ENCODE measurements at places on chromosomes 6 and 20.
A peak's percentile ranks its signal among the peaks of the same experiment; 100 is the strongest.

DNA sequence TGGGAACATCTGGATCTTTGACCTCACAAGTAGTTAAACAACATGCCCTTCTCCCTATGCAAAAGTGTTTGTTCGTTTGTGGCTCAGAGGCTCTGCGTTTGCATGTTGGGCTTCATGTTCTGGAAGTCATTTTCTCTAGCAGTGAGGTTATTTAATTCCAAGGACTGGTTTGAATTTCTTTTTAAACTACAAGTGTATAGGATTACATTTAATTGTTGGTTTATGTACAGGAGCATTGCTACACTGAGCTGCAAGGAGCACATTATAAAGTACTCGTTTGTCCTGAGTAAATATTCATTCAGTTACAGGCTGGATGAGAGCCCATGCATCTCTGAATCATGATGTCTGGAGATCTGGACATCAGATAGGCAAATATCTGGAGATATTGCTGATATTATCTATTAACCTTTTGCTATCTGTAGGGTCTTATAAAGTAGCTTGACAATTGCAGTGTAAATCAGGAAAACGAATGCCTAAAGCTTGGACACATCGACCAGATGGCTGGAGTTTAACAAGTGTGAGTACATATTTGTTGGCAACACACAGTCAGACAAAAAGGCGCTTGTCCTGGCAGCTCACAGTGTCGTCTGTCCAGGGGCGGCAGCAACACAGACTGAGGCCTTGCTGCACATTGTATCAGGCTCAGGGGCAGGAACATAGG, 84.6 kb downstream of the PDE7B start:
- peak; percentile 47 for DNase-seq

DNA sequence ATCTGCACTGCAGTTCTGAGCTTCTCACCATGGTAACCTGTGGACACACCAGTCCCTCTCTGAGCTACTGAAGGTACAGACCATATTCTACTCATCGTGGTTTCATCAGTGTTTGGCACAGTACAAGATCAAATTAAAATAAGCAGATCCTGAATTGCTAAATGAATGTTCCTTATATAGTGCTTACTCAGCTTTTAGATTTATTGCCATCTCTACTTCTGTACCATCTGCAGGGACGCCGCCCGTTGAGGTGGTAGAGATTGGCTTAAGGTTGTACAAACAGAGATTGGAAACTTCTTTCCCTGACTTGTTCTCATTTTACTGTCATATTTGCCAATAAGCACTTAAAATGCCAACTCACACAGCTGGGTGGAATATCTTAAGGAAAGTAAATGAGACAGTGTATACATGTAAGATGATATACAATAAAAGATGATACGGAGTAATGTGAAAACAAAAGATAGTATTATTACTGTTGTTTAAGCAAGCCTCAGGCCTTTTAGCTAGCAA, 223.4 kb upstream of the FOXQ1 start:
- no peak for DNase-seq

DNA sequence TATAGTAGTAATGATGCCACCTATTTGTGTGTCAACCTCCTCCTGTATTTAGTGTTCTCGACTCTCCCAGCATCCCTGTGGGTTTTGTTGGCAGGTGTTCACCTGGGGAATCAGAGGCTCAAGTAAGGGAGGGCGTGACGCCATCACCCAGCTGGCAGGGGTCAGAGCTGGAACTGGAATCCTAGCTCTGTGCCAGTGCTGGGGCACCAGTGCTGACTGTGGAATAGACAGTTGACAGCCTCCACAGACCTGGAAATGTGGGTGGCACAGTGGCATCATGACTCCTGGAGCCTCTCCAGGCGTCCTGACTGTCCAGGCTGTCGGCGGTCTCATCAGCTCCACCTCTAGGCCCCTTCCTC, 102.8 kb downstream of the SYCP2 start:
- DNase-seq, result no peak

DNA sequence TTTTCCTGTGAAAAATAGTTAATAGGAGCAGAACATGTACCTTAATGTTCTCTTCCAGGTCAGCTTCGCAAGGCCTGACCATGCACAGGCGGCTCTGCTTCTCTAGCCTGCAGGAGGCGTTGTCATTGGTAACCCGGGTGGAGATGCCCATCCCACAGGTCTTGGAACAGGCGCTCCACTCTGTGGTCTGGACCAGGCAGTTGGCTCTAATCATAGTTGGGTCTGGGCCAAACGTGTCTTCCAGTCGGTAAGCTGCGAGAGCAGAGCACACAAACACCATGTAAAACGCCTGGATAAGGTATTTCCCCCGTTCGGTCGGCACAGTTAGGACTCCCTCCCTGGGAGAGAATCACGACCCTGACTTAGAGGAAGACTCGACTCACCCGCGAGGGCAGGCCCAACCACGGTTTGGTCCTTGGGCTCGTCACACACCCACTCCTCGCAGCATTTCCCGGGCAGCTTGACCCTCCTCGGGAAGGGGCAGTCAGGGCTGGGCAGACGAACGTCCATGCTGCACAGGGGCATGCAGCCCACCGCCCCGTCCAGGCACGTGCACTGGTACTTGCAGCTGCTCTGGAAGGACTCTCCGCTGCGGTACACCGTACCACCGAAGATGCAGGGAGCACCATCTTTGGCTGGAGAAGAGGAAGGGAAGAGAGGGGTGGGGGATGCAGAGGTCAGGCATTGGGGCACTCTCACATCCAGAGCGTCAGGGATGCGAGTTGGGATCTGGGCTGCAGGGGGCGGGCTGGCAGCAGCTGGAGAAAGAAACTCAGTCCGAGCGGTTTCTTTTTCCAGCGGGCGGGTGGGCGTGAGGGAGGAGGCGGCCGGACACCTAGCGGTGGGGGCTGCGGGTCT, 1.0 kb downstream of the CCN2 start:
- DNase-seq, result peak; percentile 6

- no peak for DNase-seq
These were observed 155.5 kb downstream of the SIM1 start for GRCh38 chr6:100309174-100309573.

- no peak for DNase-seq
These were observed 30.6 kb downstream of the ROS1 start for GRCh38 chr6:117395164-117395563.

DNA sequence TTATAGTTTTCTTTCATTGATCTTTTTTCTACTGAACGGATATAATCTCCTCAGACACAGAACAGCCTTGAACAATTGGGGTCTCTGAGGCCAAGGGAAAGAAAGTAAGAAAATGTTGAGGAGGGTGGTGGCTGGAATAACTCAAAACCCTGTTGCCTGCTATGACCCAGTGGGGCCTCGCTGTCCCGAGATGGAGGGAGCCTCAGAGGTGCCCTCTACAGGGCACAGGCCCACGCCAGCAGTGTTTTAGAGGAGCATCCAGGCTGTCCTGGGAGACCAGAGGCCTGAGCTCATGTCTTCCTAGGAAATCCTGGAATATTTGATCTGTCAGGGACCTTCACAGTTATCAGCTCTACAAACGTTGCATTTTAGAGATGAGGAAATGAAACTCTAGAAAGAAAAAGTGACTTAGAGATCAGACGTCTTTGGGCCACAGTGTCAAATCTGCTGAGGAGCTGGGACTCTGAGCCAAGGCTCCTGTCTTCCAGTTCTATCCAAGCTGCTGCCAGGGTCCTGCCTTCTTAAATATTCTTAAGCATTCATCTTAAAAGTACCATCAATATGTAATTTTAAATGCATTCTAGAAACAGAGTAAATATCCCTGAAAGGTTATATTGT, 26.3 kb downstream of the ALDH5A1 start:
- DNase-seq, result no peak

DNA sequence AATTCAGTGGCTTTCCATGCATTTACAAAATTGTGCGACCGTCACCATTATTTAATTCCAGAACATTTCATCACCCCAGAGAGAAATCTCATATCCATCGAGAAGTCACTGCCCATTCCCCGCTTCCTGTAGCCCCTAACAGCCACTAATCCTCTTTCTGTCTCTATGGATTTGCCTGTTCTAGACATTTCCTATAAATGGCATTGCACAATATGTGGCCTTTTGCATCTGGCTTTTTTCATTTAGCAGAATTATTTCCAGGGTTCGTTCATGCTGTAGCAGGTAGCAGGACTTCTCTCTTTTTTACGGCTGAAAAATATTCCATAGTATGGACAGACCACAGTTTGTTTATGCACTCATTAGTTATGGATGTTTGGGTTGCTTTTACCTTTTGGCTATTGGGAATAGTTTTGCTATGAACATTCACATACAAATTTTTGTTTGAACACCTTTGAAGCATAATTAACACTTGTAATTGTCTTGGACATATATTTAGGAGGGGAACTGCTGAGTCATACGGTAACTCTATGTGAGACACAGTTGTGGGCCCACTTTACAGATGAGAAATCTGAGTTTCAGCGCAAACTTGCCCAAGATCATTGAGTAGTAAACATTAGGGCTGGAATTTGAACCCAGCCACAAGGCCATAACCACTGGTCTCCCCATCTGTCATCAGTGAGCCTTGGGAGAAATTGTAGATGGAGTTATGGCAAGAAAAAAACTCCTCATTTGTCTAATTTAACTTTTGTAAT, 126.9 kb downstream of the BMP7 start:
- DNase-seq, result no peak

GRCh38 chr6:13427801-13428582, 59.4 kb downstream of the GFOD1 start:
- no peak for DNase-seq

GRCh38 chr6:157096522-157096921, 226.8 kb downstream of the TMEM242 start:
- no peak for DNase-seq

DNA sequence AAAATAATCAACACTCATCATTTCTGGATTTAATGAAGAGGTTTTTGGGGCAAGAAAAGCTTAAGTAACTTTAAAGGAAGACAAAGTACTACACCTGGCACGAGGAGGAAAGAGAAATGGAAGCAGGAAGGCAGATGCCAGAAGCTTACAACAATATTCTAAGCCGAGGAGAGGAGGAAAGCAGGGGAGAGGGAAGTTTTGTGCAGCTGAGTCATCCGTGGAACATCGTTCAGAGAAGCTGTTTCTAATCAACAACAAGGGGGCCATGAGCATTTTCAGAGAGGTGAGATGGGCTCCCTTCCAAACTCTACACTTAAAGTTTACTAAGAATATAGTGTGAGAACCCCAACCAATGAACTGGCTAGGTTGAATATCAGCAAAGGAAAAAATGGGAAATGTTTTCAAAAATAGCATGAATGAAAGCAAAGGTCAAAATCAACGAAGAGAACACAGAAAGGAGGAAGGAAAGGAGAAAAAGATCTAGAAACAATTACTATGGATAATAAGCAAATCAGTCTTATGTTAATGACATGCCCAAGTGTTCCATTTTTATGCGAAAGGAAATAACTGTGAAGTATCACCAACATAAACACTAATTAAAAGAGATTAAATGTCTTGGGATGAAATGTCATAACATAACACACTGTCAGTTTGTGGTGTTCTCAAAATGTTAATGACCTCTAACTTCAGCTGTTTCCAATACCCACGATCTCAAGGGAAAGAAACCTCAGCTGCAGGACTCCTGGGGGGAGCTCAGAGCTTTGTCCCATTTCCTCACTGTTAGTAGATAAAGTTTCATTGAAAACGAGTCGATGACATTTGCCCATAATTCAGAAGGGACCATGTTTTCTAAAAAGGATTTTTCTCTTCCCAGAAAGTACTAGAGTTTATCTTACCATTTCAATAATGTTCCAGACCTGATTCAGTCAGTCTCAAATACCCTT, 203.4 kb upstream of the STXBP5 start:
- DNase-seq, result no peak

DNA sequence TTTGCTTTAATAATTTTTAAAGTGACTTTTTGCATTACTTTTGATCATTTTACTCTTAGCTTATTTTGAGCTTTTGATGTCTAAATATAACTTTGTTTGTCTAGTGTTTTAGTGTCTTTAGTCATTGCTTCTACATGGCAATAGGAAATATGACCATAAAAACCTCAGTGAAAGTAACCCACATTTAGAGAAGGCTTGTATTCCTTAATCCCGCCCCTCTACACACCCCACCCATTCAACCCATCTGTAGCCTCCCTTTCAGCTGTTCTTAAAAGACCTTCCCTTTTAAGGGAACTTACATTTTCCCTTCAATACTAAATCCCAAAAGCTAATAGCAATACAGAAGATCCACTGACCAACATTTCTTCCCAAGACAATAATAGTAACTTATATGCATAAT, 225.4 kb downstream of the LAMA2 start:
- no peak for DNase-seq

DNA sequence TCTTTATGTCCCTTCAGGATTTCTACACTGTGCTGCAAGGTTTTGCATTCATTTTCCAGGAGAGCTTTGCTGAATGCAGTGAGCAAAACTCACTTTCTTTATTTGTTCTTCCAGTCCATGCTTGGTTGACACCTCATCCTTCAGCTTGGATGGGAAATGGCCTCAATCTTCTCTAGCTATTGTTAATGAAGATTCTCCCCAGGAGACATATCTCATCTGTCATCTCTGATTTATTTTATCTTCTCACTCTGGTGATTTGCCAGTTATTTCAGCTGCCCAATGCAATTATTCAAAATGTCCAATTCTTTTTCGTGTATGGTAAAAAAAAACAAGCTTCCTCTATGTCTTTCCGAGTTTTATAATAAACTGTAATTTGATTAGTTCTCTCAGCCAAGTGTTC, 77.9 kb upstream of the PAK5 start:
- no peak for DNase-seq
